D341Med (cell line): ENCODE measurements at places on chromosomes 1 and 21.
A peak's percentile ranks its signal among the peaks of the same experiment; 100 is the strongest.

DNA sequence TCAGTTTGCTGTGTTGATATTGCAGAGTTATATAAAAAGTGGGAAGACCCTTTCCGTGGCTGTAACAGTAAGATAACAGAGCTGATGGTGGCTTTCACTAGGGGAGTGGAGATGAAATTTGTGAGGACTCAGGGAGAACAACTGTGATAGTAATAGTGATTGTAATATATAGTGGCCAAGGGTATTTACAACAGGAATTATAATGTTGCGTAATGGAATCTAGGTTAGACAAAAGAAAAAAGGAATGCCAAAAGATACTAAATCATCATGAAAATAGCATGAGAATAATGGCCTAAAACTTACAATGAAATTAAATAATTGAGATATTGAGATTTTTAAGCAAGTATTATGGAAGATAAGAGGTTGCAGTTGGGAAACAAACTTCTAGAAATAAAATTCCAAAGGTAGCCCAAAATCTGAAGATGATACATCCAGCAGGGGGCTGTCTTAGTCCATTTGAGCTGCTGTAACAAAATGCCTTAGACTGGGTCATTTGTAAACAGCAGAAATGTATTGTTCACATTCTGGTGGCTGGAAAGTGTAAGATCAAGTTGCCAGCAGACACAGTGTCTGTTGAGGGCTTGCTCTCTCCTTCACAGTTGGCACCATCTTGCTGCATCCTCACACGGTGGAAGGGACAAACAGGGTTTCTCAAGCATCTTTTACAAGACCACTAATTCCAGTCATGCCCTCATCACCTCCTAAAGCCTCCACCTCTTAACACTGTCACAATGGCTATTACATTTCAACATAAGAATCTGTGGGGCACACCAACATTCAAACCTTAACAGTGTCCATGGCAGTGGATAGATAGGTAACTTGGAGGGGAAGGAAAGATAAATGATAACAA, 711.2 kb downstream of the MRPL39 start:
- DNase-seq: no peak

- no peak for DNase-seq
Measured at GRCh38 chr1:93623875-93624274, 57.8 kb downstream of the BCAR3 start.

GRCh38 chr1:9181990-9182783, 52.4 kb upstream of the H6PD start:
- DNase-seq: peak; percentile 83

DNA sequence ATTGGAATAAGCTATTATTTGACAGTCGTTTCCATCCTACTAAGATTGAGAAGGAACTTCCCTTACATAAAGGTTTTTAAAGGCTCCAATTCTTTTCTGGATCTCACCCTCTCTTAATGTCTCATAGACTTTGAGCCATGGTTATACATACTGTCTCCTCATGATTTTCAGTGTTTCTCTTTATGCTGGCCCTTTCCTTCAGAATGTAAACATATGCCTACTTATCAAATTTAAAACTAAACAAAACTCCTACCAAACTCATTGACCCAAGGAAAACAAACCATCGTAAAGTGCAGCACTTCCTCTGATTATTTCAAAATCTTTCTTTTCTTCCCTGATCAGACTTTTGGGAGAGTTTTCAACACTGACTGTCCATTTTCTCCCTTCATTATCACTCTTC, 163.4 kb upstream of the DPYD start:
- DNase-seq: no peak

DNA sequence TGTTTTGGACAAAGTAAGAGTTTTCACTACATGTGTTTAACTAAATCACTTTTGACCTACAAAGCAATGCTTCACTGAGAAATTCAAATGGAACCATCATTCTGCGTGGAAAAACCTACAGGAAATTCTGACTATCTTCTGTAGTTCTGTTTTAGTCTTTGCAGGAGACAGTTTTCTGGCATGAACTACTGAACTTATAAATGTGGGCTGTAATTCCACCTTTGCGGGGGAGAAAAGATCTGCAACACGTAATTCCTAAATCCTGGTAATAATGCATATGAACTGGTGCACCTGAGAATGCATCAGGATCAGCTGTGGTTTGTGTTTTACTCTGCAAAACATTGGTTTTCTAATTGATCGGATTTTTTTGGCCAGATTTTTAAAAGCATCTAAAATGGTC, 106.0 kb downstream of the VPS13D start:
- DNase-seq: no peak

DNA sequence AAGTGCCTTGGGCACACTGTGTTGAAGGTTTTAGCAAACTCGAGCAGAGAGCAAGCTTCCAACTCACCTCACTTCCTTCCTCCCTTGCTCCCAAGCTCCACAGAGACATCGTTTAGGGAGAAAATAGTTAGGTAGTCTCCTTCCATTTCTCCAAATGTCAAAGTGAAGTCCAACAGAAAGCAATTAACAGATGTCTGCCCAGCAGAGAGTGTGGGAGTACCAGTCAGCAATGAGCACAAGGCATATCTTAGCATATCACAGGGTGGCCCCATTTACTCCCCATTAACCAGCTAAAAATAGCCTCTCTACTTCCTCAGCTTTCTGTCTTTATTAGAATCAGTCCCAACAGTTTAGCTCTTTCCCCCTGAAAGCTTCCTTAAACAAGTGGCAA, 334.2 kb upstream of the CAMK1G start:
- no peak for DNase-seq

DNA sequence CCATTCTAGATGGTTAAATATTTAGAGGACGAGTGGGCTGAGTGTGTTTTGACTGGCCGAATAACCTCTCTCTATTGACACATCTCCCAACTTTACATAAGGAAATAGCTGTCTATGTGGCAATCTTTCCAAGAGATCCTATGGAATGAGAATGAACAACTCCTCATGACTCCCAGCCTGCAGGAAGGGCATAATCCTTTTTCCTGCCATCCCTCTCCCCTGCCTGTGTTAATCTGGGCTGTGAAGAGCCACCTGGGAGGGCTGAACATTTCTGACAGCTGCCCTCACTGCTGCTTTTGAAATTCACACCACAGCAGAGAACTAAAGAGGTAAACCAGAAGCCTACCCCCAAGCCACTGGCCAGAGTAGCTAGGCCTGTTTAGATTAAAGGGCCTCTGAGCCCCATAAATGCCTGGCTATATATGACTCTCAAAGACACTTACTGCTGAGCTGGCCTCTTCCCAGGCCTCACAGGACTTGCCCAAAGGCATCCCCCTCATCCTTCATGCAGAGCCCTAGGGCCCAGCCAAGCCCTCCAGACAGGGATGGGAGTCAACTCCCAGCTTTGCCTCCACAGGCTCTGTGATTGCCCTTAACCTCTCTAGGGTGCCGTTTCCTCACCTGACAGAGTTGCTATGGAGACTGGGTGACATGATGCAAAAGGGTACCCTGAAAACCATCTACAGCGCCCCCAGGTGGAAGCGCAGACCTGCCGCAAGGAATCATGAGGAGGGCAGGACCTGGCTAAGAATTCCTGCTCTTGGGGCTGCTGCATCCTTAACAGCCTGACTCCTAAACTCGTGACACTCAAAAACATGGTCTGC, 42.0 kb upstream of the LDLRAP1 start:
- peak; percentile 61 for DNase-seq

GRCh38 chr1:202197653-202198365, 4.2 kb downstream of the LGR6 start:
- DNase-seq: no peak

DNA sequence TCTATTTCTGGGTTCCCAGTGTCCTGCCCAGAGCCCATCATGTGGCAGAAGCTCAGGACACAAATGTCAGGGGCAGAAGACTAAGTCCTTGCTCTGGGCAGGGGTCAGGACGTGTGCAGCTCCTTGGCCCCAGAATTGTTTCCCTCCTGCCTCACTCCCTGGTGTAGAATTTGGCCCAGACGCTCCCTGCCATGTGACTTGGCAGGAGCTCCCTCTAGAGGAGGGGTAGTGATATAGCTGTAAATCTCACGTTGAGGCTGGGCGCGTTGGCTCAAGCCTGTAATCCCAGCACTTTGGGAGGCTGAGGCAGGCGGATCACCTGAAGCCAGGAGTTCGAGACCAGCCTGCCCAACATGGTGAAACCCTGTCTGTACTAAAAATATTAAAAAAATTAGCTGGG, 91.2 kb downstream of the UBIAD1 start:
- DNase-seq: no peak

DNA sequence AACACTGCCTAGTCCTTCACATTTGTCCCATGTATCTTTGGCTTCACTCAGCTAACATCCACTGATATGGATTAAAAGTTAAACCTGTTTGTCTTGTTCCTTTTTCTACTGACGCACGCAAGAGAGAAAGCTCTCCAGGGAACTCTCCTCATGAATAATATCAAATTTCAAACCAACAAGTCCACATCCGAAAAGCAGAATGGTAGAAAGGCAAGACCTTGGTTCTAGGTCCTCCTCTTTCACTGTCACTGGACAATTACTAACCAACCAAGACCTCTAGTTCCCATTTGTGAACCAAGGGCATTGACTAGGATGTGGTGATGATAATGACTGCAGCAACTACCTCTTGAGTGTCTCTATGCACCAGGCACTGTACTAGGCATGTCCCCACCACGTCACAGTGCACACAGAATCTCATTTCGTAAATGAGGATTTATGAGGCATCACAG, 8.4 kb downstream of the PLPP3 start:
- no peak for DNase-seq

DNA sequence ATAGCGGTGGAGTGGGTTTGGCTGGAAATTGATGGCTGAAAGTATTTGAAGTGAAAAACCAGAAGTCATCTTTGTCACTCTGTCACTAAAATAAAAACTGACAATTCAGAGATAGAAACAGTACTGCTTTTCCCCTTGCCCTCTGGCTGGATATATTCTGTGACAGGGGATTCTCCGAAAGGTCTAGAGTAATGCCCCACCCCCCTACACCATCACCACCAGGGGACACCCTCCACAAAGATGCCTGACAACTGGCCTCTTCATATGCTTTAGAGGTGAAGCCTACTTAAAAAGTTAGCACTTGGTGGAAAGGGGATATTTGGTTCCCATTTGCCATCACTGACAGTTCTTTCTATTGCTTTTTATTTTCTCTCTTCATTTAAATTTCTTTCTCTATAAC, 73.5 kb downstream of the SGIP1 start:
- no peak for DNase-seq

DNA sequence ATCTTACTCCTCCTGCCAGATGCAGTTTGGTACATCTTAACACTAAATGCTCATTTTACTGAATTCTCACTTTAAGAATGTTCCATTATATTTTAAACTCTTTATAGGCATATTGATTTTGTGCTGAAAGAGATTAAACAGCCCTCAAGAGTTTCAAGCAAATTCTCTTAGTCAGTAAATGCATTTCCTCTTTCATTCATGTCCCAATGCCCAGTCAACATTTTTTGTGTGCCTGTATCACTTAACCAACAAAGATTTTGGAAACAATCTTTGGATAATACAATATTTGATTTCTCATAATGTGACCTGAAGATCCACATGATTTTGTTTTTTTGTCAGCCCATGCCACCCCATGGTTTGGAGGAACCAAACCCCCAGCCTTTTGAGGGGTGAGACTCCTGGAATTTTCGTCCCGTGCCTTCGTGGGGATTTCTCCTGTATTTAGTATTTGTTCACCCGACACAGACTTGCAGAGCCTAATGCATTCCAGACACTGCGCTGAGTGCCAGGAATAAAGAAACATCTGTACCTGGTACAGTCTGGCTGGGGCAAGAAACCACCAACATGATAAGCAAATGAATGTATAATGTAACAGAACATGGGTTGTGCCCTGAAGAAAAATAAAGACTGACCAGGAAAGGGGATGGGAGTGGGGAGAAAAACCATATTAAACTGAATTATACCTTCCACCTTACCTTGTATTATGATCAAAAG, 47.1 kb upstream of the ETS2 start:
- DNase-seq: no peak

DNA sequence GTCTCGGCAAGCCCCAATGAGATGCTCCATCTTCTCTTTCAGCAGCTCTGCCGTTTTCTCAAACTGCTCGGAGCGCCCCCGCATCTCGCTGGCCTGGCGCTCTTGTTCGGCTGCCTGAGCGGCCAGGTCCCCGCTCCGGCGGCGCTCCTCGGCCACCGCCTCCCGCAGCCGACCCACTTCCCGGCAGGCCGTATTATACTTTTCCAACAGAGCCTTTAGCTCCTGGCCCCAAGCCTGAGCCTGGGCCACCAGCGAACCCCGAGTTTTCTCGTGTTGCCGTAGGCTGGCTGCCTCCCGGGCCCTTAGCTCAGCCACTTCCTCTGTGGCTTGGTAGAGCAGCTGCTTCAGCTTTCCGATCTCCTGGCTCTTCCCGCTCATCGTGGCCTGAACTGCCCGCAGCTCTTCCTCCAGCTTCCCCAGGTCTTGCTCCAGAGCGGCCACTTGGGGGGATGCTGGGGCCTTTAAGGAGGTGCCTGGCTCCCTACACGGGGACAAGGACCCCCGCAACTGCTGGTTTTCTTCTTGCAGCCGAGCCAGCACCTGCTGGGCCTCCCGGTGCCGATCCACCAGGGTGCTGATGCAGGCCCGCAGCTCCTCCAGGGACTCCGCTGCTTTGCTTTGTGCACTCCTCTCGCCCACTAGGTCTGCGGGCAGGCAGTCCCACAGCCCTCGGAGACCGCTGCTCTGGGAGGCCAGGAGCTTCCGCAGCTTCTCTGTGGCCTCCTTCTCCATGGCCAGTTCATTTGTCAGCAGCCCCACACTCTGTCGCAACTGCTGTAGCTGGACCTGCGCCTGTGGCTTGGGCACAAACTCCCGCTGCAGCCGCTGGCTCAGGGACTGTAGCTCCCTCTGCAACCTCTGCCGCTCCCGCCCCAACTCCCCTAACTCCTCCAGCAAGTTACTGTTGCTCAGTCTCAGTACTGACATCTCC, 13.4 kb upstream of the PIAS3 start:
- no peak for DNase-seq

DNA sequence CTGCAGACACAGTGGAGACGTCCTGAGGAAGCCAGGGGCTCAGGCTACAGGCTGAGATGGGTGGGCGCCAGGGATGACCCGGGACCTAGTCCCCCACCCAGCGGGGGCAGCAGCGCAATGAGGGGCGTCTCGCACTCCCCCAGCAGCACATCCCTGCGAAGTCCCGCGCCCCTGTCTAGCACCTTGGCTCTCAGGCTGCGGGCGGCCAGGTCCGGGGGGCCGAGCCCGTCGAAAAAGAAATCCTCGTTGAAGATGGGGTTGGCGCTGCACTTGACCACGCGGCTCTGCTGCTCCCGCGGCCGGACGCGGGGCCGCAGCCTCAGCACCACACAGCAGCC, 1.8 kb downstream of the C2CD4D start:
- DNase-seq: no peak

- DNase-seq: peak; percentile 59
Measured at GRCh38 chr1:43545695-43546387, 15.2 kb downstream of the PTPRF start.

- DNase-seq: no peak
Measured at GRCh38 chr1:203649551-203649998, 22.9 kb downstream of the ATP2B4 start.
